A549 treated with DMSO at 1 μM for 4 hours (cell line): ENCODE measurements at places on chromosomes 12 and 14. TPM values are rescaled to one million over a fixed set of nuclear protein-coding genes. Genes with fewer than 3 reads are reported as not detected.

Gene RNASE2
- not detected in 5 replicates for total RNA-seq

Gene DHH
- total RNA-seq, result 0.02 TPM in 2 of 5 replicates, not detected in the others

Gene FOXN4
- 0.05 to 0.09 TPM (median 0.07 TPM) in 4 of 5 replicates, not detected in the other for total RNA-seq

Gene HOXC12
- not detected in 5 replicates for total RNA-seq

Gene TXNRD1
- total RNA-seq, result 1,105 to 1,376 TPM (median 1,278 TPM) in 5 replicates

Gene TAS2R13
- not detected in 5 replicates for total RNA-seq

Gene NELL2
- 0.07 to 0.13 TPM (median 0.09 TPM) in 3 of 5 replicates, not detected in the others for total RNA-seq
